ENCODE measurements at places on chromosomes 7 and 10.

- no peak for DNase-seq
These were observed 34.7 kb upstream of the KMT2E start for GRCh38 chr7:104979167-104979841.

DNA sequence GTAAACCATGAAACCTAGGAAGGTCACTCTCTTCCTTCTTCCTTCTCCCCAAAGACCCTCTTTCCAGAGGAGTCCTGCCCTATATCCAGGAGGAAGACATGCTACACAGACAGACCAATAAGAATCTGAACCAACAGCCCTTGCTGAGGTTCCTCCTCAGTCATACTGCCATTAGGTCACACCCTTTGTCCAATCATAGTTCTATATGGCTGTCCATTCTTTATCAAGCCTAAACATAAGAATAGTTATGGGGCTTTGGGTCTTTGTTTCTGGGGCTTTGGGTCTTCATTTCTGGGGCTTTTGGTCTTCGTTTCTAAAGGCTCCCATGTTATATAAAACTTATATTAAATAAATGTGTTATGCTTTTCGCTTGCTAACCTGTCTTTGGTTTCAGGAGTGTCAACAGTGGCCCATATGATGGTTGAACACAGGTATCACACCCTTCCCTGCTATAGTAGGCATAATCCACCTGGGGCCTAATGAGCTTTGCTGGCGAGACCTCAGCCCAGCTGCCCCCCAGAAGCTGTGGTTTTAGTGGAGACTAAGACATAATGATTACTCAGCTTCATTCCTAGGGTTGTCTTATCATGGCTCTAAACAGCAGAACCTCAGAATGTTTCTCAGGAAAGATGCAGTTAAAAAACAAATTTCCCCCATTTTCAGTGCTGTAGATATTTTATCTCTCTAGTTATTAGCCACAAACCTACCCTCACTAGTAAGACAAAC lies 91.6 kb downstream of the ELMO1 start:
- no peak for DNase-seq

- no peak for DNase-seq
These were observed 19.9 kb upstream of the CRHR2 start for GRCh38 chr7:30702200-30702599.

- no peak for DNase-seq
These were observed 525.0 kb upstream of the ADARB2 start for GRCh38 chr10:2262333-2262732.

GRCh38 chr10:47160967-47161366 lies 139.0 kb upstream of the GDF10 start:
- DNase-seq = no peak

DNA sequence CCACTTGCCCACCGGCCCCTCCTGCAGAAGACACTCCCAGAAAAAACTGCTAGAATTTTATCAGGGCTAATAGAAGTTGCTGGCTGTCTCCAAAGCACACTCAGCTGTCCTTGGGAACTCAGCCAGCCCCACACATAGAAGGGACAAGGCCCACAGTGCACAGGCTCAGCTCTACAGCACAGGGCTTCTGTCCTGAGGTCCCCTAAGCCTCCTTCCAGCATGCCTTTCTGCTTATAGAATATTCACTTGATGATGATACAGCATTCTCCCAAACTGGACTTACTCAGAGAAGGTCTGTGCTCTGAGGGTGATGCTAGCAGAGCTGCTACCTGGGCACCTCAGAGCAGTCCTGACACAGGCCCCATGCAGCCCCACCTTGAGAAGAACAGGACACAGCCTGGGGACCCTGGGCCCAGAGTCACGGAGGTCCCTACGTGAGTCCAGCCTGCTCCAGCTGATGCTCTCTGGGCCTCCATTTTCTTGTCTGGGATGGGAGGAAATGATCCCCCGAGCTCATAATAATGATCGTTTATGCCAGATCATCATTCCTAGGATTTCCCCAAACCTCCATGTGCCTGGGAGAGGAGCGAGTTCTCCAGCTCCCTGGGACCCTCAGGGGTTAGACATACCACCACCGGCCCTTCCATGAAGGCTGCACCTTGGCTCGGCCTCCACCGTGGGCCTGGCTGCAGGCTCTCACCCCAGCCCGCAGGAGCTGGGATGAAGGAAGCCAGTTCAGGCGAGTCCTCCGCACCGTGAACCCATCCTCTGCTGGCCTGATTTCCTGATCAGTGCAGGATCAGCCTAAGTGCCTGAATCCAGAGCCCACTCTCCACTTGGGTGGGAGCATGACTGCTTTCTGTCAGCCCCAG lies 145.6 kb downstream of the ZNF248 start:
- DNase-seq = no peak

DNA sequence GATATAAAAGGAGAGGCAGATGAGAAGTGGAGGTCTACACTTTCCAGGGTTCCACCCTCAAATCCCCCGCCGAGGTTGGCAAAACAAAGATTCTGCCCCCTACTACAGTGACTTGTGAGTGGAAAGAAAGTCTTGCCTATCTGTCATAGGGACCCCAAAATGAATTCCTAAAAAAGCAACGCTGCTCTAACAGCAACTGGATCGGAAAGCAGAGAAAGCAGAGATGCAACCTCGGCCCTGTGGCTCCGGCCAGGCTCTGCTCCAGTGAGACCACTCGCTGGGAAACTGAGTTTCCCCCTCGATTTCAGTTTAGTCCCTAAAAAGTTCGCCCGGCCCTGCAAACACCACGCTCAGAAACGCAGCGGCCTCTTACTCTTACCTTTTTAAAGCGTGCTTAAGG lies 297.9 kb upstream of the NFE2L3 start:
- DNase-seq = no peak

DNA sequence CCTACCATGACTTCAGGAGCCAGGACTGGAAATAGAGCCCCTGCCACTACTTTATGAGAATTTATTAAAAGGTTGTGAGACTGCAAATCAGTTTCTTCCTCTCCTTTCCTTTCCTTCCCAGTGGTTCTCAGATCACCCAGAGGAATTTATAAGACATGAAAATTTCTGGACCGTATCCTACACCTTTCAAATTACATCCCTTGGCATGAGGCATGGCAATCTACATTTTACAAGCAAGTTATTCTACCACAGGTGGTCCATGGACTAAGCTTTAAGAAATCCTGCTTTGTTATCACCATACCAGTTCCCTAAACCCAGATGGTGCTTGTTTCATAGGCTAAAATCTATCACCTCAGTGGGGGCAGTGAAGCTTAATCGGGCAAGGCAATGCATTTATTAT lies 66.5 kb downstream of the TPK1 start:
- DNase-seq = no peak

DNA sequence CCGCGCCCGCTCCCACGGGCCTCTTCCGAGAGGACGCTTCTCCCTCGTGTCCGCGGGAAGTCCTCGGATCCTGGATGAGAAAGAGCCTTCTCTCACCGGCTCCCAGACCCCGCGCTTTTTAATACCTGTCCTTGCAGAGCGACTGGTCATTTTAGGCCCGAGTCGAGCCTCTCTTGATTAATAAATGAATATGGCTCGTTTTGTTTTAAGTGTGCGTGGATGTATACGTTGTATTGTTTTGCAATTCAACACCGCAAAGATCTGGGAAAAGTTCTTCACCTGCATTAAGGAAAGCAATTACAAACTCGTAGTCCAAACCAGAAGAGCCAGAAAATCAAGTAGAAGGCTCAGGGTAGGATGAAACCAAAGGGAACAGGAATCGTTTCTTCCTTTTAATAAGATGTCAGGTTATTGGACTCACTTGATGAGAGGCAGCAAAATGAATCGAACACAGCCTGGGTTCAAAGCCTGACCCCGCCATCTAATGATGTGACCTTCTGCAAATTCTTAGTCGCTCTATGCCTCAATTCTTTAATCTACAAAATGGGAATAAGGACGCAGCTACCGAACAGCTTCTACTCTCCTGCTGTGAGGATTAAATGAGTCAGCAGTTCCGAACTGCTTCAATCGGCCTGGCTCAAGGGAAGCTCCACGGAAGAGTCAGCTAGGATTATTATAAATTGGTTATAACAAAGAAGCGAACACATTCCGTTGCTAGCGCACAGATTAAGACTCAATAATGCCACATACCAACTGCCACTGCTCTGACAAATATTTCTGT lies 277.8 kb upstream of the NEBL start:
- no peak for DNase-seq

- no peak for DNase-seq
These were observed 36.3 kb upstream of the PDK4 start for GRCh38 chr7:95632609-95633008.

GRCh38 chr7:154794147-154794780 lies 208.7 kb downstream of the PAXIP1 start:
- no peak for DNase-seq

DNA sequence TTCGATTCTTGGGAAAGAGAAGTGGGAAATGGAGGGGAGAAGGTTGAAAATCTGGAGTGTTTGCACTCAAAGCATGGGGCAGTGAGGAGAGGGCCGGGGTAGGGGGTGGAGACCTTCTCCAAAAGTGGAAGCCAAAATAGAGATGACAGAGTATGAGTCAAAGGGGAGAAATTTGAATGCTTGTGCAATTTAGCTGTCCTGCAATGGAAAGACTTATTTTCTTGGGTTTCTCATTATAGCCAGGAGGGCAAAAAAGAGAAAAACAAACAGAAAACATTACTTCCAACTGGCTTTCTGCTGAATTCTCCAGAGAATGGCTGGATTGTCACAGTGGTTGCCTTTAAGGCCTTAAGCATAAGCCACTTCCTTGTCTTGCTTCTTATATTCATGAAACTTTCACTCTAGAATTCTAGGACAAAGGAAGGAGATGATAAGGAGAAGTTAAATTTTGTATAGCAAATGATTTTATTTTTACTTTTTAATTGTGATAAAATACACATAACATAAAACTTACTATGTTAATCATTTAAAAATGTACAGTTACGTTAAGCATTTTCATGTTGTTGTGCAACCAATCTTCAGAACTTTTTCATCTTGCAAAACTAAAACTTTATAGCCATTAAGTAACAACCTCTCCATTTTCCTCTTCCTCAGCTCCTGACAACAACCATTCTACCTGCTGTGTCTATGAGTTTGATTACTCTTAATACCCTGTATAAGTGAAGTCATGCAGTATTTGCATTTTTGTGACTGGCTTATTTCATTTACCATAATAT lies 100.2 kb downstream of the GPR85 start:
- no peak for DNase-seq

DNA sequence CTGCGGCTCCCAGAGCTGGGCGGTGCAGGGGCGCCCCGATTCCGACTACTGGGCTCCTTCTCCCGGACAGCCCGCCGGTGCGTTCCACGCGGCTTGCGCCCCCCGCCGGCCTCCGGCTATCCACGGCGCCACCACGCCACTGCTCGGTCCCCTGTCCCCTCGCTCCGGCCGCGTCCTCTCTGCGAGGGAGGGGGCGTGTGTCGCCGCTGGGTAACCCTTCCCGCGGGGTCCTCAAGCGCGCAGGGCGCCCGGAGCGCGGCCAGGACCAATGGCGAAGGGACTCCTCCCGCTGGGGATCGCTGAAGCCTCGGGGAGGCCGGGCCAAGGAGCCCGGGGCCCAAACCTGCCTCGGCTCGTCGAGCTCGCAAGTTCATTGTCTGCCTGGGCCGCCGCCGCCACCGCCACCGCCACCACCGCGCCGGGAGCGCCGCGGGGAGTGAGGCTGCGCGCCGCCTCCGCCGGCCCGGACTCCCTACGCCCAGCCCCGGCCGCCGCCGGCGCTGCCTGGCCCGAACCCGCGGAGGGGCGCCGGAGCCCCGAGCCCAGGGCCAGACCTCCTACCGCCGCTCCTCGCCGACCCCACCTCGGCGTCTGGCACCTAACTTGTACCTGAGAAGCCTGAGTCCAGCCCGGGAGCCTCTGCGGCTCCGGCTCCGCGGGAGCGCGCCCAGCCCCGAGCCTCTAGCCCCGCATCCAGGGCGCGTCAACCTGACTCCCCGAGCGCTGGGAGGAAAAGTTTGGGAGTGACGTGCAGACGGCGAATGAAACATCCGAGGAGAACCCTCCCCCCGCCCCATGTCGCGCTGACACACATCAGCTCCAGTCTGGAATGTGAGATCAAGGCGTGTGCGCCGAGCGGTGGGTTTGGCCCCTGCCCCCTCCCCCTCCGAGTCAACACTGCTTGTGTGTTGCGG lies at the start of gene CHST15:
Gene CHST15 (minus strand): TSS at position 739 of the 914 bp plus-strand sequence. CDS start 47,386 bp downstream, outside the sequence.
- peak; percentile 41 for DNase-seq

GRCh38 chr7:43678315-43678714 lies 51.0 kb downstream of the COA1 start:
- no peak for DNase-seq
